ENCODE measurements at places on chromosomes 13 and 19. TPM values are rescaled to one million over a fixed set of nuclear protein-coding genes. Genes with fewer than 3 reads are reported as not detected.

Gene URAD
- total RNA-seq = not detected

Gene PSG1
- 0.19 TPM for total RNA-seq

Gene OR7A5
- not detected for total RNA-seq

Gene TRPC4
- 59.2 TPM for total RNA-seq

Gene LGALS14
- total RNA-seq = not detected

Gene ZNF578
- total RNA-seq = 6.2 TPM

Gene MFSD12
- 130 TPM for total RNA-seq

Gene SPACA4
- not detected for total RNA-seq

Gene MEF2B
- total RNA-seq = 0.28 TPM

Gene DUS3L
- 44.1 TPM for total RNA-seq

Gene ZNF610
- 2.5 TPM for total RNA-seq

Gene ZNF681
- total RNA-seq = 0.96 TPM

Gene ZNF814
- total RNA-seq = 10.2 TPM

Gene ZNF836
- total RNA-seq = 3.1 TPM

Gene SF3A2
- total RNA-seq = 22.6 TPM

Gene PRODH2
- total RNA-seq = not detected

Gene ZNF799
- total RNA-seq = 4.2 TPM

Gene FEM1A
- total RNA-seq = 9.9 TPM

Gene LHFPL6
- total RNA-seq = 159 TPM

Gene PSG6
- total RNA-seq = 0.85 TPM

Gene MEDAG
- 95.8 TPM for total RNA-seq

Gene SLC1A6
- total RNA-seq = not detected

Gene DCLK1
- 2.1 TPM for total RNA-seq

Gene BICRA
- 2.0 TPM for total RNA-seq

Gene MBD3L2
- total RNA-seq = not detected

Gene SYT3
- 0.85 TPM for total RNA-seq

Gene DNASE2
- 28.8 TPM for total RNA-seq

Gene SOHLH2
- total RNA-seq = not detected

Gene FUT2
- total RNA-seq = not detected

Gene NALCN
- 32.8 TPM for total RNA-seq

Gene C1QTNF9
- total RNA-seq = not detected

Gene ZNF763
- total RNA-seq = 1.2 TPM

Gene DLL3
- total RNA-seq = under 0.01 TPM

Gene APOC1
- 1.3 TPM for total RNA-seq

Gene DIRAS1
- 0.85 TPM for total RNA-seq

Gene ZNF285
- total RNA-seq = 3.4 TPM

Gene F2RL3
- not detected for total RNA-seq

Gene RGL3
- total RNA-seq = 7.0 TPM

Gene NUFIP1
- 2.3 TPM for total RNA-seq

Gene CALR3
- not detected for total RNA-seq

Gene PLVAP
- total RNA-seq = 0.19 TPM

Gene TINCR
- total RNA-seq = 0.28 TPM

Gene TTC9B
- not detected for total RNA-seq

Gene GRIK5
- 0.19 TPM for total RNA-seq

Gene SBSN
- 0.19 TPM for total RNA-seq

Gene SERTM1
- not detected for total RNA-seq

Gene GADD45GIP1
- 13.5 TPM for total RNA-seq

Gene ADGRE3
- not detected for total RNA-seq

Gene RPL21
- total RNA-seq = 804 TPM

Gene ZNF471
- total RNA-seq = 4.8 TPM

Gene WASF3
- 20.0 TPM for total RNA-seq

Gene GARIN5A
- not detected for total RNA-seq

Gene GPR4
- total RNA-seq = 0.28 TPM

Gene FBN3
- total RNA-seq = not detected

Gene KCTD15
- 28.6 TPM for total RNA-seq

Gene IFNL1
- total RNA-seq = not detected

Gene PEX11G
- total RNA-seq = 6.2 TPM

Data from regular cardiac myocyte (primary cell).